Stimulated activated CD8-positive, alpha-beta memory T cell treated with anti-CD3 and anti-CD28 coated beads, Interleukin-12 subunit alpha, Interleukin-12 subunit beta, amount 100 ng/mL, for 1 hour (primary cell): ENCODE measurements at places on chromosomes 16 and 17.

- DNase-seq: no peak
Observed at GRCh38 chr17:79020631-79021301, 3.2 kb upstream of the C1QTNF1 start.

GRCh38 chr17:58630883-58631522, 60.8 kb downstream of the TEX14 start:
- peak; percentile 8 for DNase-seq

DNA sequence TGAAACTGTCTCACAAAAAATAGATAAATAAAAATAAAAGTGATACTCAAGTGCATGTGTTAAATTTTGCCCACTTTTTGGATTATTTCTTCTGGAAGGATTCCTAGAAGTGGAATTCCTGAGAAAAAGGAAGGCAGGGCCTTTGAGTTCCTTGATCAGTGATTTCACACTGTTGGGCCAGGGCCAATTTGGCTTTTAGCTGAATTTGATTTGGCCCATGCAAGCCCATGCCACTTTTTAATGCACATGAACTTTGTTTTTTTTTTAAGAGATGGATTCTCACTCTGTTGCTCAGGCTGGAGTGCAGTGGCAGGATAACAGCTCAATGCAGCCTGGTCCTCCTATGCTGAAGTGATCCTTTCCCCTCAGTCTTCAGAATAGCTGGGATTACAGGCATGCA, 96.3 kb downstream of the TNFRSF13B start:
- no peak for DNase-seq

DNA sequence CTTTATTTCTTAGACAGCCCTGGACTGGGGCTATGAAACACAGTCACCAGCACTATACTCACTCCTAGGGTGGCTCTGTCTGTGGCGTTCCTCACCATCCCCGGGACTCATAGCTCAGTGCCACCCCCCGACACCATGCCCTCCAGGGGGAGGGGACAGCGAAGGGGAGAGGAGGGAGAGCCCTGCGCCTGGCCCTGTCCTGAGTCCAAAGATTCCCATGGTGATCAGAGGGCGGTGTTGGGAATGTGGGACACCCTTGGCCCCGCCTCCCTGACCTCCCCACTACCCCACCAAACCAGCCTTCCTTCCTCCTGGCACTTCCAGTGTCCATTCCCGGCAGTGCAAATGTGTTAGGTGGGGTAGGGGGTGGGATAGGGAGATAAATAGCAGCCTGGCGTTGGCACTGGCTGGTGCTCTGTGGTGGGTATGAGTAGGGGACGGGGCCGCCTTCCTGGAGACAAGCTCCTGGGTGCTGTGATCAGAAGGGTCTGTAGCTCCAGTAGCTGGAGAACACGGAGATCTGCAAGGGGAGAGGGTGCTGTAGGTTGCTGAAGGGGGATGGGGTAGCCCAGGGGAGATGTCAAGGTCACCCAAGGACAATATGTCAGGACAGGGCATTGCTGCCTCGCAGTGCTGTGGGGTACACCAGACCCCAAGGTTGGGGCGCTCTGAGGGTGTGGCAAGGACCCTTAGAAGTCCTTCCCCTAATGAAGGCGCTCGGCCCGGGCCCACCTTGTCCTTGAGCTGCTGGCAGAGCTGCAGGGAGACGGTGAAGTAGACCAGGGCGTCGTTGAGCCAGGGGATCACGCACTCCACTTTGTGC, 2.0 kb downstream of the SMIM22 start:
- no peak for DNase-seq

DNA sequence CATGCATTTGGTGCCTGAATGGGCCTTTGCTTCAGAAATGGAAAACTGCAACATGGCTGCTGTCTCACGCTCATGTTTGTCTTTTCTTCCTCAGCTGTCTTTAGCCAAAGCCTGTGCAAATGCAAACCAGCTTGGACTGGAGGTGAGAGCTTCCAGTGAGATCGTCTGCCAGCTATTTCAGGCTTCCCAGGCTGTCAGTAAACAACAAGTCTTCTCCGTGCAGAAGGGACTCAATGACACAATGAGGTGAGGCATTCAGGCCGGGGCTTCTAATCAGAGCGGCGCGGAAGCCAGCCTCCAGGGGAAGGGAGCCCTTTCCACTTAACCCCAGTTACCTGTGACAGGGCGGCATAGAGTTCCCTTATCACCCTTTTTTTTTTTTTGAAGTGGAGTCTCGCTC, 14.3 kb downstream of the CCNF start:
- no peak for DNase-seq

DNA sequence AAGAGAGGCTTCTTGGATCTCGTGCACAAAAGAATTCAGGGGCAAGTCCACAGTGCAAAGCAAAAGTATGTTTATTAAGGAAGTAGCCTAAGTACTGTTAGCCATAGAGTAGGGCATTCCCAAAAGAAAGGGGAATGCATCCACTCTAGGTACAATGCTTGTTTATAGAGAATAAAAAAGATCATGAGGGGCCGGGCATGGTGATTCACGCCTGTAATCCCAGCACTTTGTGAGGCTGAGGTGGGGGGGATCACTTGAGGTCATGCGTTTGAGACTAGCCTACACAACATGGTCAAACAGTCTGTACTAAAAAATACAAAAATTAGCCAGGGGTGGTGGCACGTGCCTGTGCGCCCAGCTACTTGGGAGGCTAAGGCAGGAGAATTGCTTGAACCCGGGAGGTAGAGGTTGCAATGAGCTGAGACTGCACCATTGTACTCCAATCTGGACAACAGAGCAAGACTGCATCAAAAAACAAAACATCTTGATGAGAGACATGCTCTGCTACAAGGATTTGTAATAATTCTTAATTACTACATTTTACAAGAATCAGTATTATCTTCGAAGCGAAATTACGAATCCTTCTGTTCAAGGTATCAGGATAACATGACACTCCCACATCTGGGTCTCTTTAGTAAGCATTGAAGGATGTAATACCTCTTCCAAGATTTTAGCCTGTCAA, 191.6 kb downstream of the CPPED1 start:
- no peak for DNase-seq

DNA sequence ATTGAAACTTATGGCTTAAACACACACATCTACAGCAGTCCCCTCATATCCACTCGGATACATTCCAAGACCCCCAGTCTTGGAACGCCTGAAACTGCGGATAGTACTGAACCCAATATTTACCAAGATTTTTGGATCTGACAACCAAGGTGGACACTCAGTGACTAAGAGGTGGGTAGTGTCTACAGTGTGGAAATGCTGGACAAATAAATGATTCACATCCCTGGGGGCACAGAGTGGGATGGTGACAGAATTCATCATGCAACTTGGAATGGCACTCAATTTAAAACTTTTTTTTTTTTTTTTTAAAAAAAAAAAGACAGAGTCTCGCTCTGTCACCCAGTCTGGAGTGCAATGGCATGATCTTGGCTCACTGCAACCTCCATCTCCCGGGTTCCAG, 54.2 kb upstream of the TRAP1 start:
- DNase-seq: no peak

DNA sequence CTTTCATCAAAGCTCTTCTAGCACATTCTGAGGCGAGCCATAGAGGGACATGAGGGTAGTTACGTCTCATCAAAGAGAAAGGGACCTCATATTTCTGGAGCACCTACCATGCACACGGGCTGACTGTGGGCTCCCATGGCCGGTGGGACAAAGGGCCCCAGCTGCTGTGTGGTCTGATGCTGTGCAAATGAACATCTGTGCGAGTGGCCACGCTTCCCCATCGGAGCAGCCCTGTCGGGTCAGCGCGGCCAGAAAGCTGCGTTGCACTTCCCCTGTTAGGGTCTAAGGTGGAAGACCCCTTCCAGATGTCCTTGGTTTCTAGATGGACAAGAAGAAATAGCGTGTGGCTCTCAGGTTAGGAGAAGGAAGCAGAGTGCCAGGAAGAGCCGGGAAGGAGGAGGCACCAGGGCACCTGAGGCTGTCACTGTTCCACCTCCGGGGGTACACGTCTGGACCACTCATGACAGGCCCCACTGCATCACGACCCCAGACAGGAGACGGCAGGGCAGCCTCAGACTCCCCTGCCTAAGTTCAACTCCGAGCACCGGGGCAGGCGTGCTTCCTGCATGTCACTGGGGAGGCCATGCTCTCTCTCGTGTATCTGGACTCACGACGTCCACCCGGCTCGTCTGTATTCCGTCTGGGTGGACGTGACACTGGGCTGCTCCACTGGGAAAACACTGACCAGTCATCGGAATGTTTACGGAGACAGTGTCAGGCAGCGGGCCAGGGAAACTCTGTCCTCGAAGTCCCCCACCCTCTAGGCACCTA, 8.5 kb upstream of the BAIAP2 start:
- no peak for DNase-seq

DNA sequence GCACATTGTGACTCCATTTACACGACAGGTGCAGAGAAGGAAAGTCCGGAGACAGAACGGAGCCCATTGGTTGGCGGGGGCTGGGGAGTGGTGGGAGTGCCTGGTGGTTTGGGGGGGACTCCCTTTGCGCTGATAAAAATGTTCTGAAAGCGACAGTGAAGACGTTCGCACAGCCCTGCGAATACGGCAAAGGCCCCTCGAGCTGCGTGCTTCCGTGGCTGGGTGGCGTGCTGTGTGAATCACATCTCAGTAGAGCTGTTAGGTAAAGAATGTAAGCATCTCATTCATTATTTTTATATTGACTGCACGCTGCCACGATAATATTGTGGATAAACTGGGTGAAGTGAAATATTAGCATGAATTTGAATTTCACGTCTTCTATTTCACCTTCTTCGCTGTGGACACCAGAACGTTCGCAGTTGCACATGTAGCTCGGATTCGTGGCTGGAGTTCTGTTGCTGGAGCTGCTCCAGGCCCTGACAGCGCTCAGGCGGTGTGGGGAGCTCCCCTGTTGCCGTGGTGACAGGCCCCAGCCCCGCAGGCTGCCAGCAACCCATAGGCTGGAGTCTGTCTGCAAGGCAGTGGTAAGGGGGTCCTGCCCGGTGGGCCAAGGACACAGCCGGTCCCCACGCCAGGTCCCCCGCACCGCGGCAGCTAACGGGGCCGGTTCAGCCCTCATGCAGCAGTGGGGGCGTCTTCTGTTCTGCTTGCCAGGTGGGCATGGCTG, 44.6 kb downstream of the SOX8 start:
- DNase-seq: no peak

- DNase-seq: no peak
Observed at GRCh38 chr16:61324044-61324443, 712.2 kb downstream of the CDH8 start.

DNA sequence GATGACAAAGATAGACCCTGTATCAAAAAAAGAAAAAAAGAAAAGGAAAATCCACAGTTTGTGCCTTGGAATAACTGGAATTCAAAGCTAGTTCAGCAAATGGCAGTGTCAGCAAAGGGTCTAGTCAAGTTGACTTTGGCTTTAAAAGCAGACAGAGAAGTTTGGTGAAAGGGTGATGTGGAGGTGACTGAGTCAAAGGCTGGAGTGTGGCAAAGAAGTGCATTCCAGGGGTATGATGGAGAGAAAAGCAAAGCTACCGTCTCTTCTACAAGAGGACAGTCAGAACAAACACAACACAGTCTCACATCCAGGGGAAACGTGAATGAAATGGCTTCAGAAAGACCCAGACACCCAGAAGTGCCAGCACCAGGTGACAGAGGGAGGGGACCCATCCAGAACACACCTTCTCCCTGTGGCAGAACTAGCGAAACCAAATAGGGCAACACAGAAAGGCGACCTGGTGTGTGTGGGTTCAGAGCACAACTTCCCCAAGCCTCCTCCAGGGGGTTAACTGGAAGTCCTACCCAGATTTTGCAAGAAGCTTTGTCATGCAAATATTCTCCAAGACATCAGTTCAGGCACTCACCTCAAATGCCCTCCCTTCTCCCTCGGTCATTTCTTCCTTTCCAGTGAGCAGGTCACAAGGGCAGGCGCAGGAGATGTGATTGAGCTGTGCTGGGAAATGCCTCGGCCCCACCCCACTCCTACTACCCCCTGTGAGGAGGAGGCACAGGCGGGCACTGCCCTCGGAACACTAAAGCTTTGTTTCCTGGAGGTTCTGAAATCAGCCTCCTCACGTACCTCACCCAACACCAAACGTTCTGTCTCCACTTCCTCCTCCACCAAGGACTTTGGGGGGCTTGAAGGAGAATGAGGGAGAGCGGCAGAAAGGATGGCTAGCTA, 481.9 kb downstream of the SOX9 start:
- no peak for DNase-seq

DNA sequence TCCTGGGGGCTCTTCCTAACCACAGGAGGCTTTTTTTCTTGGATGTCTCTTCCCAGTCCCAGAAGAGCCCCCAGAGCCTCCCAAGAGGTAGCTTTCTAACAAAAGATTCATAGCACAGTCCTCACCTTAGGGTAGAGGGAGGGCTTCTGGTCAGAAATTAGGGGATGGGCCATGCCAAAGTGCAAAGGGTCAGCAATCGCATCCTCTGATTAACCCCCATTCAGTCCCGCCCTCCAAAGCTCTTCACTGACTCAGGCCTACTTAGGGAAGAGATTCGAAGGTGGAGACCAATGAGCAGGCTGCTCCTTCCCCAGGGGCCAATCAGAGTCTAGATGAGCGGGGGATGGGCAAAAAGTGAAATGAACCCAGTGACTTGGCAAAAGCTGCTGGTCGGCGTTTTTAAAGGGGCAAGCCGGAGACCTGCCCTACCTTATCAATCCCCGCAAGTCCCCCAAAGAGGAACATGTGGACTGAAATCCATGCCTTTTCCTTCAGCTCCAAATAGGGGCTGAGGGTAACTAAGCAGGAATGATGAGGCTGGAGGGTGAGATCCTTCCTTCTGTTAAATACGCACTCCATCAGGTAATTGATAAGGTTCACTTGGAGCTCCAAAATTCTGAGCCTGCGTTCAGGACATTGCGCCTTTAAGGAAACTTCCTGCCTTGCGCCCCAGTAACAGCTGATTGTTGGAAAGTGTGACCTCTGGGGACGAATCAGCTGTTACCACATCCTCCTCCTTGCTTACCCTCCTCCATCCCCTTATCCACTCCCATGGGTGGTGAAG, 6.9 kb upstream of the TLCD2 start:
- peak; percentile 73 for DNase-seq

DNA sequence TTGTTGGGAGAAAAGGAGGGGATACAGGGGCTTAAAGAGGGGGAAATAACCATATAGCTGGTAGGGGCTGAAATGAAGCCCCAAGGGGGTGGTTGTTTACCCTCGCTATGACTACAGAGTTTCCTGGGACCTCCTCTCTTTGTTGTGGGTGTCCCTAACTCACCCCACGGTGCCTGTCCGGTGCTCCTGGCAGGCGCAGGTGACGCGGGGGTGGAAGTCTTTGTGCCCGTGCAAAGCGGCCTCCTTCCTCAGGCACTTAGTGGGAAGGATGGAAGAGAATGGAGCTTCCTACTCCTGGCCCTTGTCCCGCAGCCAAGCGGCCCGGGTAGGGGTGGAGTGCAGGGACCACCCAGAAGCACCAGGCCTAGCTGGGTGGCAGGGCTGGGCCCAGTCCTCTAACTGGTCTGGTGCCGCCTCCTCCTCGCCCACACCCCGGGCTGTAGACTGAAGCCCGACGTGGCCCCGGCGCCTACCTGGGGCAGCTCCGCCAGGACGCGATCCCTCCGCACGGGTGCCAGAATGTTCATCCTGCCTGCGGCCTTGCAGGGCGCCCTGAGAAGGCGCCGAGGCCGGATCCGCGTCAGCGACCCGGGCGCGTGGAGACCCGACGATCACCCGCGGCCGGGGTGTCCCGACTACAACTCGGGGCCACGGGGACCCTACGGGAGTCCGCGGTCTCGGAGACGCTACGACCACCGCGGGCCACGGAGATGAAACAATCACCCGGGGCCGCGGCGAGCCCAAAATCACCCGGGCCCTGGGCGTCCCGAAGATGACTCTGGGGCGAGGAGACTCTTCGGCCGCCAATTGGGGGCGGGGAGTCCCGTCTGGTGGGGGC, 709 bp downstream of the RAB34 start:
- no peak for DNase-seq

- no peak for DNase-seq
Observed at GRCh38 chr17:64218066-64218465, 45.0 kb downstream of the TEX2 start.

GRCh38 chr16:58931436-58931835, 197.3 kb upstream of the GOT2 start:
- no peak for DNase-seq

- no peak for DNase-seq
Observed at GRCh38 chr16:1461146-1461545, 13.7 kb downstream of the CLCN7 start.
